ENCODE measurements at places on chromosomes 3 and 15. TPM values are rescaled to one million over a fixed set of nuclear protein-coding genes. Genes with fewer than 3 reads are reported as not detected.

Gene SOX2
- total RNA-seq: not detected

Gene CHAC1
- total RNA-seq: 33.1 TPM

Gene ARNT2
- 9.8 TPM for total RNA-seq

Gene ZNF660
- 3.3 TPM for total RNA-seq

Gene LRTM1
- total RNA-seq: not detected

Gene CHRD
- total RNA-seq: 4.8 TPM

Gene ZNF80
- not detected for total RNA-seq

Gene CNTN6
- total RNA-seq: not detected

Gene SLC15A2
- total RNA-seq: 0.26 TPM

Gene CFAP100
- not detected for total RNA-seq

DNA sequence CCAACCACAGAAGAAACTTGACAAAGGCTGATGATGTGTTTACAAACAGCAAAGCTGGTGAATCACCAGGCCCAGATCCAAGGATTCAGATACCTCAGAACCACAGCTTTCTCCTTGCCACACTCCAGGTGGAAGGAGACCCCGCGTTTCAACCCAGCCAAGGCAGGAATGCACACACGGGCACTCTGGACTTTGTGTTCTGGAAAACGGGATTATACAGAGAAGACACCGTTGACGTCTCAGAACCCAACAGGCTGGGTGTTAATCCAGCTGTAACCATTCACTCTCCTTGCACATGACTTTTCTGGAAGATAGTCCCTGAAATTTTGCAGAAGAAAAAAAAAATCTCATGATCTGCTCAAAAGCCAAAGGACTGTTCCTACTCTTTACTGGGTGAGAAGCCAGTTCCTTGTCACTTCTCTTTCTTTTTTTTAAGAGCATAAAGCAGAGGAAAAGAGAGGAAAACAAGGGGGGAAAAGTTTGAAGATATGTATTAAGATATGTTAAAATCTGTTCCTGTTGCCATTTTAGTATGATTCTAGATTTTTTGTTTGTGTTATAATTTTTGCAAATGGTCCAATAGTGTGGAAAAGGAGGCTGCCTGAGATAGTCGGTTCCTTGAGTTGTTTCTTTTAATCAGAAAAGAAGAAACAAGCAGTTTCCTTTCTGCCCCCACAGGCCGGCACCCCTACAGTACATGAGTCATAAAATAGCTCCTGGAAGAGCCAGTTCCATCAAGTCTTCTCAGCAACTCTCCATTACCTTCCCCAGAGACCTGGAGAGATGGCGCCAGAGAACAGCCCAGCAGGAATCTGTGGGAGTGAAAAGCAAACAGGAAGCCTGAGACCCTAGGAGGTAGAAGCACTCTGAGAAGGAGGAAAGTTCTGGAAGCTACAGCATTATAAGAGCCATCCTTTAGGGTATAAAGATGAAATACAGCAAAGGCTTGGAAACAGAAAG lies 73.1 kb downstream of the RORA start:
- DNase-seq: peak; percentile 42

GRCh38 chr3:112486811-112487505 lies 12.3 kb downstream of the BTLA start:
- peak; percentile 15 for DNase-seq

DNA sequence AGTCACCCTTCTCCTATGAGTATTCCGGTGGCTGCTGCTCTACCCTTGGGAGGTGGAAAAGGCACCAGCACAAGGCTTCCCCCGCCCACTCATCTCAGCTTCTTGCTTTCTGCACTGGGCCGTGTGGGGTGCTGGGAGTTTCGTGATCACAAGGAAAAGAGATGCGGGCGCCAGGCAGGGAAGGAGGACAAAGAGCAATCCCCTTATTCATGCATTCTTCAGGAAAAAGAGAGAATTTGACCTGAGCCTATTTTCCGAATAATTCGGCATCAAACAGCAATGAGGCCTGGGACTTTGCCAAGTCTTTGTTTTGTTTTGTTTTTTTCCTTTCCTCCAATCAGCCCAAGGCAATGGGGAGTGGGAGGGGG lies 102.2 kb upstream of the LPP start:
- DNase-seq: peak; percentile 44

DNA sequence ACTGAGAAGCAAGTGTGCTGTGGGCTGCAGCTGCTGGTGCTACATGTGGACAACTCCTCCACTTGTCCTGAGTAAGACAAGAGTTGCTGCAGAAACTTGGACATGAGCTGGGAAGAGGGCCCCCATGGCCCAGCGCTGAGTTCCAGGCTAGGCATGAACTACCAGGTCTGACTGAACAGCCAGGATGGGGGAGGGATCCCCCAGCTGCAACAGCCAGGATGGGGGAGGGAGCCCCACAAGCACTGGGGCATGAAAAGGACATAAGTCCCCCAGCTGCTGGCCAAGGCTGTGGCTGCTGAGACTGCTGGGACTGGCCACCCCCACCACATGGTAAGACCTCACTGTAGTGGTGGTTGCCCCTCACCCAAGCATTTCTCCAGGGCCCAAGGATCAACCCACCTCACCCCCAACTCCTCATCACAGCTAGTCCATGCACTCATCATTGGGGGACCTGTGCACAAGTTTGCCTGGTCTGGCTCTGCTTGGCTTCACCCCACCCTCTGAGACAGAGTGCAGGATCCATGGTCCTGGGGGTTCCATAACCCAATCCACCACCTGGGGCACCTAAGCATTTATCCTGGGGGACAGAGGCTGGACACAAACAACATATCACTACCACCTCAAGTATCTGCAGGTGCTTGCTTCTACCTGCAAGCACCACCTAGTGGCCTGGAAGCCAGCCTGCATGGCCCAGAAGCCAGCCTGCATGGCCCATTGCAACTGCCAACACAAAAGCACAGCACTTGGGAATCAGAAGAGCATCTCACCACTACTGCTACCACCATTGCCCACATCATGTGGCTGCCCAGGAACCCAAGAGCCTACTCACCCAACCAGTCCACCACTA lies 84.5 kb upstream of the STT3B start:
- DNase-seq: no peak

- peak; percentile 81 for DNase-seq
These were observed 63.2 kb downstream of the IQGAP1 start for GRCh38 chr15:90451053-90451850.

- peak; percentile 71 for DNase-seq
These were observed 3.0 kb upstream of the ZNF280D start for GRCh38 chr15:56736308-56736707.

DNA sequence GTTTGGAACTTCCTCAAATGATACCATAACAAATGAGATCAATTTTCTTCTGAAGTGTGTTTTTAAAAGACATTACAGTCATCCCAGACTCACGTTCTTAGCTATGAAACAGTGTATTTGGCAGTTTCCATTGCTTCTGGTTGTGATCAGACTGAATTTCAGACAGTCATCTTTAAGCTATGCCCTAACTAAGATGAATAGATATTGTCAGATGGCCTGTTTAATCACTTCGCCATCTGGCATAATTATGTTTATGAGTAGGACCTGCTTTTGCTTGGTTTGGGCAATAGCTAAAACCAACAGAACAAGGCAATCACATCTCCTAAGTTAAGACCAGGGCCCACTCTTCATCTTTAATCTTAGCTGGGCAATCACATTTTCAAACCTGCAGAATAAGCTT lies 313.1 kb downstream of the SV2B start:
- DNase-seq: peak; percentile 70

GRCh38 chr3:180119567-180119966 lies 82.8 kb upstream of the PEX5L start:
- DNase-seq: no peak

GRCh38 chr15:49621887-49622286 lies 1.0 kb downstream of the DTWD1 start:
- DNase-seq: no peak

- peak; percentile 77 for DNase-seq
These were observed 87.5 kb upstream of the CADPS start for GRCh38 chr3:62962714-62963113.

- no peak for DNase-seq
These were observed 614.3 kb upstream of the ARRDC4 start for GRCh38 chr15:97346221-97346620.

DNA sequence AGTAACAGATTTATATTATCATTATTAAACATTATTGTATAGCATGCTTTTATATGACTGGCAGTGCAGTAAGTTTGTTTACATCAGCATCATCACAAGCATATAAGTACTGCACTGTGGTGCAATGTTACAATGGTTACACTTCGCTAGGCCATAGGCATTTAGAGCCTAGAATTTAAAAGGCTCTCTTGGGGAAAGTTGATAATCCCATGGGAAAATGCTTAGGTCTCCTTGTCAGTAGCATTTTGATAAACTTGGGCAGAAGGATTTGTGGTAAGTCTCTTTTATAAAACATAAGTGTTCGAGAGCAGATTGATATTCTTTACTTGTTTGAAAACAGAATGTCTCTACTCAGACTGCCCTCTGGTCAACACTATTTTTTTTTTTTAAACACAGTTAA lies 7.5 kb downstream of the DTWD1 start:
- DNase-seq: no peak

DNA sequence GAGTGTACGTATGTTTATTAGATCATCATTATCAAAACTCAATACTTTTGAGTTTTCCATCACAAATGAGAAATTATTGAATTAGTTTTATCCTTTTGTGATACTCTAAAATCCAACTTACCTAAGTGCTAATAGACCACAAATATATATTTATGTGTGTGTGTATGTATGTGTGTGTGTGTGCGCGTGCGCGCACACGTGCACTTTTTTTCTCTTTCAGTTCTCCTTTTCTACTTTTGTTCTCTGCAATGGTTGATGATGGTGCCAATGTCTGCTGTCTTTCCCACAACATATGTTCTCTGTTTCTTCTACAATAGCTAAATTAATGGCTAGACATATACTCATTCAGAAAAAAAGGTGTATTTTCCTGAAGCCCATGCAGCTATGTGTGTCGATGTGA lies 571.6 kb upstream of the ARPP21 start:
- DNase-seq: no peak

GRCh38 chr15:35693286-35693685 lies 147.3 kb upstream of the DPH6 start:
- DNase-seq: peak; percentile 25

DNA sequence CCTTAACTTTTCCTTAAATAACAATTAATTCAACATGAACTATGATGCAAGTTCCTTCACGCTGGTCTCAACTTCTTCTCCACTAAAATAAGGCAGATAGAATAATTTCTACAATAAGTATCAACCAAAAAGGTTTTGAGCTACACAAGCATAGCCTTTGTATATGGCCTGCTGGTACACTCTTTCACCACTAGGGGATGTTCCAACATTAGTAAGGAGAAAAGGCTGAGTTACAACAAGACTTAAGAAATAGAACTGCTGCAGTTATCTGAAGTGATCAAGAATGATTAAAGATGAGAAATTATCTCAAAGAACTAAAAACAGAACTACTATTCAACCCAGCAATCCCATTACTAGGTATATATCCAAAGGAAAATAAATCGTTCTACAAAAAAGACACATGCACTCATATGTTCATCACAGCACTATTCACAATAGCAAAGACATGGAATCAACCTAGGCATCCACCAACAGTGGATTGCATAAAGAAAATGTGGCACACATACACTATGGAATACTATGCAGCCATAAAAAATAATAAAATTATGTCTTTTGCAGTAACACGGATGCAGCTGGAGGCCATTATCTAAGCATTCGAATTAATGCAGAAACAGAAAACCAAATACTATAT lies 14.4 kb downstream of the ATP13A3 start:
- peak; percentile 71 for DNase-seq

GRCh38 chr3:179744667-179745066 lies 91.8 kb downstream of the USP13 start:
- DNase-seq: no peak

GRCh38 chr3:43223670-43224364 lies 62.5 kb upstream of the SNRK start:
- peak; percentile 53 for DNase-seq

DNA sequence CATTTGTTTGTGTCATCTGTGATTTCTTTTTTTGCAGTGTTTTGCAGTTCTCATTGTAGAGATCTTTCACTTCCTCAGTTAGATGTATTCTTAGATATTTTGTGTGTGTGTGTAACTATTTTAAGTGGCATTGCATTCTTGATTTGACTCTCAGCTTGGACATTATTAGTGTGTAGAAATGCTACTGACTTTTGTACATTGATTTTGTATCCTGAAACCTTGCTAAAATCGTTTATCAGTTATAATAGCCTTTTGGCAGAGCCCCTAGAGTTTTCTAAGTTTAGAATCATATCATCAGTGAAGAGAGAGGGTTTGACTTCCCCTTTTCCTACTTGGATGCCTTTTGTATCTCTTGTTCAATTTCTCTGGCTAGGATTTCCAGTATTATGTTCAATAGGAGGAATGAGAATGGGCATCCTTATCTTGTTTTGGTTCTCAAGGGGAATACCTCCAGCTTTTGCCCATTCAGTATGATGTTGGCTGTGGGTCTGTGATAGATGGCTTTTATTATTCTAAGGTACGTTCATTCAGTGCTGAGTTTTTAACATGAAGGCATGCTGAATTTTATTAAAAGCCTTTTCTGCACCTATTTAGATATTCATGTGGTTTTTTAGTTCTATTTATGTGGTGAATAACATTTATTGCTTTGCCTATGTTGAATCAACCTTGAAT lies 211.7 kb downstream of the MBNL1 start:
- no peak for DNase-seq

- no peak for DNase-seq
These were observed 68.4 kb upstream of the GALNT15 start for GRCh38 chr3:16106050-16106449.

DNA sequence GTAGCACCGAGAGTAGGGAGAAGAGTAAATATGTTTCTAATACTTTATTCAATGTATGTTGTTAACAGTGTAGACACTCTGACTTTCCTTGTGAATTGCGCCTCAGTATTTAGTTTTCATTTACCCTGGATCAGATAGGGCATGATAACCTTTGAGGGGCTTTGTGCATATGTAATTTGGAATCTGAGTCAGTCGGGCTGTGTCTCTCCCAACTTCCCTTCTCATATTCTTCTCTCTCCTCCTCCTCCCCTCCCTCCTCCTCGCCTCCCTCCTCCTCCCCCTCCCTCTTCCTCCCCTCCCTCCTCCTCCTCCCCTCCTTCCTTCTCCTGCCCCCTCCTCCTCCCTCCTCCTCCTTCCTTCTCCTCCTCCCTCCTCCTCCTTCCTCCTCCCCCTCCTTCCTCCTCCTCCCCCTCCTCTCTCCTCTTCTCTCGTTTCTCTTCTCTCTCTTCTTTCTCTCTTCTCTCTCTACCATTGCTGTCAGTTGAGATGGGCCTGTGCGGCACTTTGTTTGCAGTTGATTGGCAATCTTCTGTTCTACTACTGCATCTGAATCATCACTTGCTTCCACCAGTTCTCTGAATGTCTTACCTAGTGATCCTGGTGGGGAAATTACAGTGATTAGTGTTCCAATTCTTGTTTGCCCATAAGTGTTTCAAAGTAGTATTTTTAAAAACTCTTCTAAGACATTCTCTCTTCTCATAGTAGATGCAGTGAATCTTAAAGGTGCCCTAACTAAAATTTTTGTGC lies 162.3 kb downstream of the PGPEP1L start:
- DNase-seq: no peak

- DNase-seq: no peak
These were observed 73.1 kb upstream of the SPATA12 start for GRCh38 chr3:56987238-56987895.

- DNase-seq: no peak
These were observed 83.6 kb downstream of the ARPP21 start for GRCh38 chr3:35722902-35723301.
